Muscle of arm (tissue), 14 donors: ENCODE measurements at places on chromosomes 16 and 17. TPM values are rescaled to one million over a fixed set of nuclear protein-coding genes. Genes with fewer than 3 reads are reported as not detected.

The ACE gene
- polyA plus RNA-seq, result 6.0 TPM

The ASIC2 gene
- 0.36 TPM for polyA plus RNA-seq

The CA4 gene
- not detected for polyA plus RNA-seq

The TMEM114 gene
- polyA plus RNA-seq, result not detected

The PRAC2 gene
- not detected for polyA plus RNA-seq

The TERB1 gene
- not detected for polyA plus RNA-seq

The ABCC3 gene
- not detected for polyA plus RNA-seq

The HSF5 gene
- 0.11 TPM for polyA plus RNA-seq

The TEKT5 gene
- polyA plus RNA-seq, result not detected

The ITGA2B gene
- polyA plus RNA-seq, result not detected

The SLC13A2 gene
- not detected for polyA plus RNA-seq

The HAS3 gene
- 2.7 TPM for polyA plus RNA-seq

The CCL2 gene
- polyA plus RNA-seq, result 77.3 TPM

The TLCD3B gene
- 0.80 TPM for polyA plus RNA-seq

The TRPV3 gene
- 1.1 TPM for polyA plus RNA-seq

The RNF112 gene
- polyA plus RNA-seq, result not detected

The TNFSF12 gene
- polyA plus RNA-seq, result 24.6 TPM

The GP1BA gene
- polyA plus RNA-seq, result 0.61 TPM

The PIRT gene
- 0.22 TPM for polyA plus RNA-seq

The WFIKKN2 gene
- 3.5 TPM for polyA plus RNA-seq

The RNF222 gene
- polyA plus RNA-seq, result 0.10 TPM

The PDE6G gene
- 1.4 TPM for polyA plus RNA-seq

The TEKT3 gene
- polyA plus RNA-seq, result 1.5 TPM

The NHERF2 gene
- 31.5 TPM for polyA plus RNA-seq

The ALOX12B gene
- 0.66 TPM for polyA plus RNA-seq

The DPEP3 gene
- polyA plus RNA-seq, result not detected

The CLDN6 gene
- polyA plus RNA-seq, result 0.37 TPM

The WNT3 gene
- polyA plus RNA-seq, result 3.1 TPM

The GFER gene
- 14.2 TPM for polyA plus RNA-seq

The BRIP1 gene
- polyA plus RNA-seq, result 5.8 TPM

The ELMO3 gene
- polyA plus RNA-seq, result not detected

The EFNB3 gene
- 11.3 TPM for polyA plus RNA-seq

The SETD1A gene
- 12.3 TPM for polyA plus RNA-seq

The CACNB1 gene
- polyA plus RNA-seq, result 162 TPM

The FOXN1 gene
- not detected for polyA plus RNA-seq

The KCNAB3 gene
- polyA plus RNA-seq, result 2.5 TPM

The ADGRG3 gene
- polyA plus RNA-seq, result not detected

The CACNG3 gene
- not detected for polyA plus RNA-seq

The C1QTNF8 gene
- not detected for polyA plus RNA-seq

The CCL4 gene
- polyA plus RNA-seq, result 3.1 TPM

The TMEM92 gene
- 1.9 TPM for polyA plus RNA-seq
